Activated naive CD8-positive, alpha-beta T cell treated with anti-CD3 and anti-CD28 coated beads for 36 hours (primary cell): ENCODE measurements at places on chromosomes 4 and X. TPM values are rescaled to one million over a fixed set of nuclear protein-coding genes. Genes with fewer than 3 reads are reported as not detected.

GRCh38 chrX:145552643-145553042 is 265.0 kb upstream of the SLITRK2 start:
- no peak for DNase-seq

Gene OTUD4
- 54.5 TPM for total RNA-seq

DNA sequence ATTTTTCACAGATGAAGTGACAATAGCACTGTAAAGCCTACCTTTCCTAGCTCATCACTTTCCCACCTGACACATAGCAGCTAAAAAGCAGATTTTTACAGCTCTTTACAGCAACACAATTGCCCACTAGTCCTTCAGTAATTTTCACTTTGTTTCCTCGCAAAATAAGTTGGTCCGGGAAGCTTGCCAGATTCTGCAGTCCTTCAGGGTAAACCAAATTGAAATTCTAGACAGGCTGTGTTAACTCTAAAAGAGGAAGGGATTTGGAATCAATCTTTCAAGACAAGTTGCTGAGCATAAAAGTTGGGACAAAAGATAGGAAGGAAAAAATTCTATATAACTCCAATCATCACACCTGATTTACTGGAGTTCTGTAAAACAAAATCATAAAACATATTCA is 8.7 kb downstream of the C1QTNF7 start:
- DNase-seq = no peak

DNA sequence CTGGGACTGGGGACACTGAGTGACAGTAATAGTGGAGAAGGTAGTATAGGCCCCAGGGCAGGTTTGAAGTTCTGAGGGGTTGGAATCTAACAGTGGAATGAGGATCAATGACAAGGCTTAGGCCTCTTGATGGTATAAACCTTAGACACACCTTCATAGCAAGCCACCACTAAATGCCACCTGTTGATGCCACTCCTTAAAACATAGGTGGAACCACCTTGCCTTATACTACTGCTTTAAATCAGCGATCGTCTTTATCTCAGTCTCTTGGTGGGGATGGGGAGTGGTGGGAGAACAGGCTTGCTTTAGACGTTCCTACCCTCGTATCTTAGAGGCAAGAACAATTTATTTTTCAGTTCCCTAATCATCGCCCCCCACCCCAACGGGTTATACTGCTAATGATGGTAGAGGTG is 1.2 kb downstream of the RAB33B start:
- DNase-seq = no peak

Gene DCTD
- 167 TPM for total RNA-seq

DNA sequence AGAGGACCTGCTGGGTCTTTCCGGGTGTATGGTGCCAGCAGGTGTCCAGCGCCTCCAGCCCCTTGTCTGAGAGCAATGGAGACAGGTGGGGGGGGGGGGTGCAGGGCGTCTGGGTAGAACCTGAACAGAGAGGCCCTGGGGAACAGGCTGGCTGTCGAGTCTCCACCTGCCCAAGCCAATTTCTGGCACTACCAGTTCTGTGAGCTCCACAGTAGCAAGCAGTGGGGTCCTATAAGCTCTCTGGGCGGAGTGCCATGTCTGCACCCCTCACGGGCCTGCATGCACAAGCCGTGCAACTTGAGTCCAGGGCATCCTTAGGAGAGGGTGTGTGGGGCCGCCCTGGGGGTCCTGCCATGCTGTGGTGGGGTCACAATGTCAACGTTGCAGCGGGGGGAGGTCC is 10.1 kb upstream of the FGFR3 start:
- no peak for DNase-seq

- no peak for DNase-seq
Observed at GRCh38 chr4:126213996-126214395, 899.2 kb downstream of the FAT4 start.

DNA sequence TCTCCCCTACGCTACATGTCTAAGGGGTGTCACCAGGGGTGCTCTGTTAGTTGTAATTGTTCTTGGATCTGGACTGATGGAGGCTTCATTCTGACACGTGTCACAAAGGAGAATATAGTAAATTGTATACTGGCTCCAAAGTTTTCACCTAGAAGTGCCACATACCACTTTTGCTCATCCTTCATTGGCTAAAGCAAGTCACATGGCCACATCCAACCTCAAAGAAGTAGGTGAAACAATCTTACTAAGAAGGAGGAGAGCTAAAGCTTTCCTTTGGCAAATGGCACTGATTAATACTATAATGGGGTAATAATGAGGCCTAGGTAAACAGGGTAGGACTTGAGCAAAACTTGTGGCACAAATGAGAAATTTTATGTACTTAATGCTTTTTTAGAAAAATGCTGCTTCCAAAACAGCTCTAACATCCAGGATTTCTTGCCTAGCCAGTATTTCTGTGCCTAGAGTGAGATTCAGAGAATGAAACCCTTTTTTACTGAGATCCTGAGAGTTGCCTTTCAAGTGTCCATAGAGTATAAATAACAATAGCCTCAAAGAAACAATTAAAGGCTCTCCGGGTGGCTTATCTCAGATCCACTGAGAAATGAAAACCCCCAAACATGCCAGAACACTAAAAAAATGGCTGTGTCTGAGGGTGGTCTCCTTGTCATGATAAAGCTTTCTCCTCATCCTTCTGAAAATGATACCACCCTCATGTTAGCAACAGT is 34.7 kb downstream of the NHS start:
- DNase-seq = no peak

- DNase-seq = no peak
Observed at GRCh38 chr4:128130621-128131020, 69.5 kb downstream of the LARP1B start.

GRCh38 chr4:158163941-158164767 is 8.7 kb downstream of the GASK1B start:
- DNase-seq = no peak

- DNase-seq = peak; percentile 29
Observed at GRCh38 chr4:41207291-41207831, 7.0 kb downstream of the APBB2 start.
